ENCODE measurements at places on chromosomes 2 and 18. TPM values are rescaled to one million over a fixed set of nuclear protein-coding genes. Genes with fewer than 3 reads are reported as not detected.

Gene OST4
- 193 TPM for total RNA-seq

Gene CYP27A1
- total RNA-seq, result 35.2 TPM

Gene GPBAR1
- 0.24 TPM for total RNA-seq

Gene GPR17
- total RNA-seq, result not detected

Gene NAT8
- total RNA-seq, result not detected

Gene PRKAG3
- not detected for total RNA-seq

Gene ACOXL
- total RNA-seq, result not detected

Gene DRC1
- total RNA-seq, result 0.24 TPM

Gene XRCC5
- total RNA-seq, result 191 TPM

Gene DYSF
- 1.8 TPM for total RNA-seq

Gene RAX
- total RNA-seq, result not detected

Gene IKZF2
- 12.2 TPM for total RNA-seq

Gene SLC5A7
- total RNA-seq, result not detected

Gene GALR1
- total RNA-seq, result not detected

Gene GPD2
- 48.6 TPM for total RNA-seq

Gene NPC1
- 60.1 TPM for total RNA-seq

Gene SPDYA
- total RNA-seq, result 0.24 TPM

Gene GPR75
- 2.9 TPM for total RNA-seq

Gene ARMC9
- total RNA-seq, result 54.2 TPM

Gene CNGA3
- total RNA-seq, result 0.12 TPM

Gene ASAP2
- 44.6 TPM for total RNA-seq

Gene GPAT2
- total RNA-seq, result 10.2 TPM

Gene CDH20
- total RNA-seq, result 0.16 TPM

Gene PAX3
- total RNA-seq, result 5.8 TPM

Gene CCL20
- not detected for total RNA-seq

Gene ATP8B1
- total RNA-seq, result 52.8 TPM

Gene EML6
- total RNA-seq, result 3.2 TPM

Gene UGT1A7
- total RNA-seq, result not detected

Gene ZRANB3
- total RNA-seq, result 8.3 TPM

Gene MALL
- total RNA-seq, result 2.1 TPM

Gene LIMS2
- total RNA-seq, result 11.2 TPM

Gene RAB27B
- 3.7 TPM for total RNA-seq

Gene SULT6B1
- total RNA-seq, result not detected

Gene AAMP
- 73.2 TPM for total RNA-seq

Gene MAL
- total RNA-seq, result not detected

Gene PID1
- total RNA-seq, result 8.5 TPM

Gene HRH4
- not detected for total RNA-seq

Measured in hair follicle dermal papilla cell (primary cell).